BE2C (cell line): ENCODE measurements at places on chromosomes 2 and 18.

- DNase-seq, result no peak
These were observed 3.8 kb downstream of the LIPG start for GRCh38 chr18:49565612-49566011.

DNA sequence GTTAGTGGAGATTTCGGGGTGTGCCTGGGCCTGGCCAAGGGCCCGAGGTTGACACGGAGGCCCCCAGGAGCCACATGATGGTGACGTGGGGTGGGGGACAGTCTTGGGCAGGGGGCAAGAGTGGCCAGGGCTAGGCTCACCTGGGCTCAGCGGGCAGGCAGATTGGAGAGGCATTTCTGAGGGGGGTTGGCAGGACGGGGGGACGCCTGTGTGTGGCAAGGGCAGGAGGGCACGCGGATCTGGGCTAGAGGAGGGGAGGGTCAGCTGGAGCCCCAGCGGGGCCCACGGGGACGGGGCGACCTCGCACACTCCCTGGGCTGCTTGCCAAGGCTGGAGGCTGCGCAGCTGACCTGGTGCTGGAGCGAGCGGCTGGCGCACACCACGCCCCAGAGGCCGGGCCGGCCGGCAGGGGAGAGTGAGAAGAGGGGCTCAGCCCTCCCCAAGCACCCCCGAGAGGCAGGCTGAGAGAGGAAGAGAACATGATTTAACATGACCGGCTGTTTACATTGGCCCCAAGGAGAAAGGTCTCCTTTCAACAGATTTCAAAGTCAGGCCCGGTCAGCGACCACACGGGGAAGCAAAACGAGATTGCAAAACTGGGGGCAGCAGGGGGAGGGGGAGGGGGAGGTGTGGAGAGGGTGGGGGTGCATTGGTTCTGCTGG is 38.0 kb upstream of the SNED1 start:
- peak; percentile 73 for DNase-seq

- DNase-seq, result no peak
These were observed 1334.4 kb upstream of the CELF4 start for GRCh38 chr18:38900031-38900430.

GRCh38 chr2:231039821-231040364 is 2.6 kb downstream of the C2orf72 start:
- no peak for DNase-seq

- no peak for DNase-seq
These were observed 103.0 kb downstream of the HNRNPLL start for GRCh38 chr2:38499548-38500282.
